A549 (cell line): ENCODE measurements at places on chromosomes 3 and 15.

DNA sequence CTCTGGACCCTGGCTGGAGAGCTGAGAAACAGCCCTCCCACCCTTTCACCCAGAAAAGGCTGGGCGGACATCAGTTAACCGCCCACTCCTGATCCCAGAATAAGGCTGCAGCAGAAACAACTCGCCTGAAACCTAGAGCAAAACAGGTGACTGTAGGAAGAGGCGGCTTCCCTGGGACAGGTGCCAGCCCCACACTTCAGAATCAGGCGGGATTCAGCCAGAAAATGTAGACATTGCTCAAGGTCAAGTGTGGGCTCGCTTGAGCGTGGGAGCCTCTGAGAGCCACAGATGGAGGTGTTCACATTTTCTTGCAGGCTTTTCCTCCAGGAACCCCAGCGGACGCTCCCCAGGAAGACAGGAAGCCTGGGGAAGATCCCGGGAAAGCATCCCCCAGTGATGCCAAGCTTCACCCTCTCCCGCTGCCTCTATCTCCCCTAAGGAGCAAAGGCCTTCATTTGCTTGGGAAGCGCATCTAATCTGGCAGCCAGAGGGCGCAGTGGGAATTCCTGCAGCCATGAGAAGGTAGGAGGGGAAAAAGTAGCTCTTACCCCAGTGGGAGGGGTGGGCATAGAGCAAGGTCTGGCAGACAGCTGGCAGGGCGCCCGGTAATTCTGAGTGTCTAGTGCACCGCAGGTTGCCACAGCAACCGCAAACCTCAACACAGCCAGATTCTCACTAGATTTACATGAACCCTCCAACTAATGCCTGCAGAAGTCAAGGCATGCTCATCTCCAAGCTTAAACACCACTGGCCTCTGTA lies 77.7 kb downstream of the OCA2 start:
- DNase-seq: peak; percentile 75

GRCh38 chr3:13480340-13481318 lies 523 bp downstream of the HDAC11 start:
- peak; percentile 49 for DNase-seq

DNA sequence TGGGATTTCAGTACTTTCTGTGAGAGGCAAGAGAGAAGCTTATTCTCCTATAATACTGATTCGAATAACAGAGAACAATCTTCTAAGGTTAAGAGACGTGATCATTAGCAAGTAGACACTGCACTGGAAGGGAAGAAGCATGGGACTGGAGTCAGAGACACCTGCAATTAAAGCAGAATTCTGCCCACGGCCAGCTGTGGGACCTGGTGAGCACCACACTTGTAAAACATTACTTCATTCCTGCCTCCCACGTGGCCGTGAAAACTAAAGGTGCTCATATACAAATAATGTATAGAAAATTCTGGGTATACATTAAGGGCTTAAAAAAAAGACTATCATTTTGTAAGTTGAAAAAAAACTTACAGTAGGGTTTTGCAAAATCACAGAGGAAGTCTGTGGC lies 2.0 kb downstream of the TM2D3 start:
- DNase-seq: no peak

- no peak for DNase-seq
These were observed 71.0 kb downstream of the RBM6 start for GRCh38 chr3:50010959-50011358.

GRCh38 chr3:106294121-106294520 lies 425.3 kb upstream of the CBLB start:
- no peak for DNase-seq

- no peak for DNase-seq
These were observed 1.6 kb downstream of the DNAJC13 start for GRCh38 chr3:132418916-132419315.

- no peak for DNase-seq
These were observed 30.1 kb upstream of the ADAMTS7 start for GRCh38 chr15:78841376-78841706.

- no peak for DNase-seq
These were observed 338.4 kb upstream of the C2CD4B start for GRCh38 chr15:62503451-62503850.

DNA sequence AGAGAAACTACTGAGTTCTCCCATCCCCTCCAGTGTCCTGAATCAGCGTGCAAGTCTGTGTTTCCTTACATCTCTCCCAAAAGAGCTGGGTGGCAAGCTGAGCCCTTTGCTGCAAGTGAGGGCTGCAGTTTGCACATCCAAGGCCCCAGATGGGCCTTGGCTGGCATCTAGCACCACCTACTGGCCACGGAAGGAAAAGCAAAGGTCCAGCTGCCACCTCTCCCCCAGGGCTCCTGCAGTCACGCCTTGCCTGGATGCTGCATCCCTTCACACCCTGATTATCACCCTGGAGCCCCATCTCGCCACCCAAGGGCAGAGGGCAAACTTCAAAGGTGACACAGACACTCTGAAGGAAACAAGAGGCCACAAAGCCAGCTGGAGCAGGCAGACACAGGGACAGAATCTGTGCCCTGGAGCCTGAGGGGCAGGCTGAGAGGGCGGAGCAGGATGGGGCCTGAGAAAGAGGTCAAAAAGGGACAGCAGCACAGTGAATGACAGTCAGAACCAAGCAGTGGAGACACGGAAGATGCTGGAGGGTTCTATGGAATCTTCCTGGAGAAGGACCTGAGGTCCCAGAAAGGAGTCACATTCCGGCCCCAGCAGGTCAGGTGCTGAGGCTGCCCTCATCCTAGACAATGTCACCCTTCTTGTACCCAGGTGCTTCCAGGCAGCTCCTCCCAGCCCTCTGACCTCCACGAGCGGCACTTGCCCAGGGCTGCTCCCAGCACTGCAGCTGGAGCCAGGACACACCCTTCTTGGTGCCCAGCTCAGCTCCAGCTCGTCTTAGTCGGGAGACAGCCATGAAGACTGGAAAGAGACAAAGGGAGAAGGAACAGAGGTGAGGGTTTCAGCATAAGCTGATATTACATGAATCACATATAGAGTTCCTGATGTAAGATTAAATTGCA lies 18.3 kb upstream of the NTRK3 start:
- peak; percentile 91 for DNase-seq

DNA sequence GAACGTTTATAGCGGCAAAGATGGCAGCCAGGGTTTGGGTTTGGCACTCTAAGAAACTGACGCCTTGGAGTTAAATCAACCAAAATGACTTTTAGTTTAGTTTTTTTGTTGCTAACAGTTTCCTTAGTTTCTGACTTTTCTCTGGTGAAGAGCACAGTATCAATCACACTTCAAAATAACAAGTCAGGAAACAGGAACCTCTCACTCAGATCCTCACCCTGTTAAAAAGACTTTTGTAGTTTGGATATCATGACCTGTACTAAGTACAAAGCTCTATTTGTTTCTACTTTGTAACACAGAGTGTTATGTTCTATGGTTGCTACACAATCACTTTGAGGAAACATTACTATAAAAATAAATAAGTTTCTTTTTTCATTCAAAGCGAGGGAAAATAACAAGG lies 51.1 kb downstream of the ATP10A start:
- DNase-seq: no peak

DNA sequence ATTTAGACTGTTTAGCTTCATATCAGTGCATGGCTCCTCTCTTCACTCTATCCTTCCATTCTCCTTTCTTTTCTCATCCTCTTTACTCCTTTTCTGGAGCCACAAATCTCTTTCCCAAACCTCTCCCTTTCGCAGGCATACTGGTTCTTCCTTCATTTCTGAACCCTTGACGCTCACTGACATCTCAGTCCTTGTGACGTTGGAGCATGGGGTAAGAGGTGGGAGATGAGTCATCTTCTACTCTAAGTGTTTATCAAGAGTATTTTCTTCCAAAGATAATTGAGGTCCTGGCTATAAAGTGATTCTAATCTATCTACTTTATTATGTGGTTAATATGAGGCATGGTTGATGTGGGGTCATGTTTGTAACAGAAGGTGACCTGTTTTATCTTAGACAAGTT lies 414.2 kb downstream of the AGBL1 start:
- peak; percentile 13 for DNase-seq

GRCh38 chr15:78854833-78855372 lies 17.8 kb upstream of the MORF4L1 start:
- DNase-seq: no peak

DNA sequence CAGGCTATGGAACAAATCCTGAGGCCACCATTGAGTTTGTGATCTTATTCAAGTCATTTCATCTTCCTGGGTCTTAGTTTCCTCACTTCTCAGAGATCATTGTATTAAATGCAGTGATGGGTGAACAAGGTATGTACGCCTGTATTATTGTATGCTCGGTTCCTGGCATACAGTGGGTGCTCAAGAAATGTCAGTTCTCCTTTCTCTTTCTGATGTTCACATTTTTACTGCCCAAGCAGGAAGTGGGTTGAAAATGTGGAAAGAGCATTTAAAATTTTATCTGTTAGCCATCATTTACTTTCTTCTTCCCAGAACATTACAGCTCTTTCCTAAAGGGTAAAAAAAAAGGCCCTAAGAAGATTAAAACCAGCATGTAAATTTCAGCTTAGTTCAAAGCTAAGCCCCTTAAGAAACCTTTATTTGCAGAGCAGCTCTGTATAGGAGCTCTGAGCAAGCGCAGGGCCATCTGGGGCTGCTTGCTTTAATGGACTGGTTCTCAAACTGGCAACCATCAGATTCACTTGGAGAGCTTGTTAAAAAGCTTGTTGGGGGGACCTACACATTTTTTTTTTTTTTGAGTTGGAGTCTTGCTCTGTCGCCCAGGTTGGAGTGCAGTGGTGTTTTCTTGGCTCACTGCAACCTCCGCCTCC lies 179.4 kb downstream of the CHST2 start:
- DNase-seq: no peak

DNA sequence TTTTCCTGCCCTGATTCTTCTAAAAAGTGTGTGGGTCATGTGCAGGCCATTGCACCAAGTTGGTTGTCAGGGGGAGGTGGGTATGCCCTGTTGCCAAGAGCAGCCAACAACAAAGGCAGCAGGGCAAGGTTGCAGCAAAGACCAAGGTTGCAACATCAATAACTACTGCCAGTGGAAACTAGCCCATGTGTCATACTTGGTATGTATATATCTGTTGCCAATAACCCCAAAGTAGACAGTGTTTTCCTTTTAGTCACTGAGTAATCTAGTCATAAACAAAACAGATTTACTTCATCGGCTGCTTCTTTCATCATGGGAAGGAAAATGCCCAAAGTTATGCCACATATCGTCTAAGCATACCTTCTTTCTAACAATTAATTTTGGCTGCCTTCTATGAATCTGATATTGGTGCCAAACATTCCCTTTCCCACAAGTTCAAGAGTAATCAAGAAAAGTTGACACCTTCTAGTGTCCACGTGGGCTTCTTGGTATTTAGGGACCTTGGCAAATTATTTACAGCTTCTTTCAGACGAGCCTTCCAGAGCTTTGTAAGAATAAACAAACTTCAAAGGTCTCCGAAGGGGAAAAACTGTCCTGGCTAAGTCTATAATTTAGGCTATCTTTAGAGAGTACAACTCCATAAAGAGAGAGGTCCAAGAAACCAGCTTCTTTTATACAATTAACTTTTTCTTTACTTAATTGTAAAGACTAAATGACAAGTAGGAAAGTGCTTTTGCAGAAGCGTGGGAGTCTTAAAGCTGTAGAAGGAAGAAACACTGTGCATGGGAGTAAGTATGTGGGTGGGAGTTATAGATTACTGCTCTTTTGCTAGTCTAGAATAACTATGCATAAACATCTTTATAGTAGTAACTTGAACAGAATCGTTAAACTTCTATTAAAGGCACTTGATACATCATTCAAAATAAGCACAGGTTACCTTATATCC lies 10.0 kb upstream of the MBNL1 start:
- peak; percentile 81 for DNase-seq

DNA sequence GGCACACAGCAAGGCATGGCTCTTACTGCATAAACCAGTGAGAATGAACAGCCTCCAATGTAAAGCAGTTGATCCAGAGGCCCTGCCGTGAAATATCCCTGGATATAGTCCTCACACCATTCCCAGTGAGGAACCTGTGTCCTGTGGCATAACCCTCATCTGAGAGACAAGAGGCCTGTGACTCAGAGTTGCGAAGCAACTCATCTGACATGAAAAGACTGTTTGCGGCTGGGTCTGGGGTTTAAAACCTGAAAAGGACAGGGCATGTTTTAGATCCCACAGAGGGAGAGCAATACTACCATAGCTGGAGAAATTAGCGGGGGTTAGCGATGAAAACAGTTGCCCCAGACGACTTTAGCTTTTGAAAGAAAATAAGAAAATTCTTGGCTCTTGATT lies 165.3 kb upstream of the BHLHE40 start:
- no peak for DNase-seq

DNA sequence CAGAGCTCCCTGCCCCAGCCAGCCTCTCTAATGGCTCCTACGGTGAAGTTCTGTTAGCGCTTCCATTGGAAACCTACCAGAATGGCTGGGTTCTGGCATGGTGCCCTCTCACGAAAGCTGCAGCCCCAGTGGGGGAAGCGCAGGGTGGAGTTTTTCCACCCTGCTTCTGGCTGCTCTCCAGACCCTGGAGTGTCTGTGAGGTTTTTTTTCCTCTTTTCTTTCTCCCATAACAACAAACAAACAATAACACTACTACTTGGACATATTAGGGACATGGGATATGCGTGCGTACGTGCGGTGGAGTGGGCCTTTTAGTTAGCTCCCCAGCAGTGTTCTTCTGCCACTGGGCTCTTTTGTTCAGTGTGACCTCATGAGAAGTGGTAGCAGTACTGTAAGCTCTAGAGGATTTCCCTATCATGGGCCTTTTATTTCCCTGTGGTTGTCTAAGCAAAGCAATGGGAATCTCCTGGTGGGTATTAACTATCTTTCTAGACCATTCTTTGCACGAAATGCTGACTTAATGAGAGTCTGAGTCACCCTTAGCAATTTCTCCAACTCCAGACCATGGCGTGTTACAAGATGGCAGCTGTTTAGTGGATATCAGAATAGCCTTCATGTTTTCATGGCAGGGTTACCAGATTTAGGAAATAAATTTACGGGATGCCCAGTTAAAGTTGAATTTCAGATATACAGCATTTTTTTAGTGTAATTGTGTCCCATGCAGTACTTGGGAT lies 161.9 kb downstream of the FNDC3B start:
- no peak for DNase-seq

DNA sequence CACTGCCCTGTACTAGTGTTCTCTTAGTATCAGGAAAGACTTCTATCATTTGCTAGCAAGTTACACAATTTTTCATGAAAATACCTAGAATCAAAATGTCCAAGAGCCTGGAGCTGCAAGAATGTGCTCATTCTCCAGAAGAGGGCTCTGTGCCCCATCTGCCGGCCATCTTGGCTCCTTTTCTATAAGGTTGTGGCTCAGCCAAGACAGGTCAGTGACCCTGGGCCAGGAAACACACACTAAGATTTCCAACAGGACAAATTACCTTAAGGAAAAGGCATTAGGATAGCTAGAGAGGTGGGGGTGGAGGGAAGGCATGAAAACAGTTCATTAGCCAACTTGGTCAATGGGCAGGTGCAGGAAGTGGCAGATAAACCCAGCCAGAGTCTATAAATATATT lies 20.7 kb downstream of the TIMP4 start:
- DNase-seq: peak; percentile 65

- DNase-seq: no peak
These were observed 19.2 kb upstream of the MFGE8 start for GRCh38 chr15:88932271-88932874.

GRCh38 chr15:69505956-69506556 lies 53.4 kb downstream of the RPLP1 start:
- no peak for DNase-seq

- DNase-seq: no peak
These were observed 75.4 kb upstream of the PSMD6 start for GRCh38 chr3:64098670-64099069.

GRCh38 chr3:38662544-38662943 lies 13.1 kb upstream of the SCN5A start:
- DNase-seq: no peak
